ENCODE measurements at places on chromosomes 5 and 9.

GRCh38 chr5:137101544-137101943 lies 397.6 kb downstream of the SPOCK1 start:
- no peak for DNase-seq

- DNase-seq = no peak
These were observed 89.4 kb downstream of the SLC44A1 start for GRCh38 chr9:105333811-105334210.

DNA sequence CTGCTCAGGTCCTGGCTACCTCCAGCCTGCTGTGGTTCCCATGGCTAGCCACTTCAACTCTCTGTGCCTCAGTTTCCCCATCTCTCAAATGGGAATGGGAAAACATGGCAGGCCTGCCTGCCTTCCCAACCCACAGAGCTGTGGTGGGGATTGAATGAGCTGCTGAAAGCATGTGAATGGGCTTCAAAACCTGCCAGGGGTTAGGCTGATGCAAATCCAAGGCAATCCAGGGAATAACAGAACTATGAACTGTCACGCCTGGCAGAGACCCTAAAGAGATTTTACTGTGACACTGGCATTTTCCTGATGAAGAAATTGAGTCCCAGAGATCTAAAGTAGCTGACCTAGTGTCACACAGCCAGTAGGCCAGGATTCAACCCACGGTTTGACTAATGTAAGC lies 29.9 kb upstream of the TCF7 start:
- DNase-seq = no peak

DNA sequence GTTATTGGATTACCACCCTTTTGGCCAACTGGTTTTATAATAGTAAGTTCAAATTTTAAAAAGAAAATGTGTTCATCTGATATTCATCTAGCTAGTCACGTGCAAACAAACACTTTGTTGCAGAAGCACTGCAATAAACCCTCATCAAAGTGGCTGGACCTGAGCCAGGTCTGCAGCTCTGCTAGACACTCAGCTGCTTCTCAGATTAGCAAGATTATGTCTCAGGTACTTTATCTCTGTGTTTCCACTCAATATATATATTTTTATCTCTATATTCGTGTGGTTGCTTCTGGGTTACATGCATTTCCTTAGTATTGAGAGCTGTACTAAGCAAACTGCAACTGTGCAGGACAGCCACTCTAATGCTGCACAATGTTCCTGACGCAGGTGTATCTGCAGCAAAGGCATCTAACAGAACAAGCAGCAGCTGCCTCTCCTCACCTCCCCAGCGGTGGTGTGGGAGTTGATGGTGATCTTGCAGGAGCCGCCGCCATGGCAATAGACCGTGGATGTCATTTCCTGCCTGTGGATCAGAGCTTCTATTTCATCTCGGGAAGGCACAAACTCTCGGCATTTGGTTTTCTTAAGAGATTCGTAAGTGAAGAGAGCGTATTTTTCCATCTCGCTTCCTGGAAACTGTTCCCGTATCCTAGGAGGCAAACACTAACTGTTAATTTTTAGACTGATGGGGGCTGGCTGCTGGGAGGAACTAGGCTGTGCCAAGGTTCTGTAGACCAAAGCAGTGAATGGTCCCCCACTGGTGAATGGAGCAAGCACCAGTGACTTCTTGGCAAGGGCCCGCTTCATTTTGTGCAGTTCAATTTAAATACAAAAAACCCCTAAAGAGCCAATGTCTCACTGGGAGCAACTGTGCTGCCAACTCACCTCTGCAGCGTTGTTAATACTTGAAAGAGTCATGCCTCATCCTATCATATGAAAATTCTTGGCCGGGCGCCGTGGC lies 56.7 kb upstream of the RETREG1 start:
- DNase-seq = no peak

GRCh38 chr5:132238169-132238744 lies 10.6 kb upstream of the P4HA2 start:
- DNase-seq = peak; percentile 69

DNA sequence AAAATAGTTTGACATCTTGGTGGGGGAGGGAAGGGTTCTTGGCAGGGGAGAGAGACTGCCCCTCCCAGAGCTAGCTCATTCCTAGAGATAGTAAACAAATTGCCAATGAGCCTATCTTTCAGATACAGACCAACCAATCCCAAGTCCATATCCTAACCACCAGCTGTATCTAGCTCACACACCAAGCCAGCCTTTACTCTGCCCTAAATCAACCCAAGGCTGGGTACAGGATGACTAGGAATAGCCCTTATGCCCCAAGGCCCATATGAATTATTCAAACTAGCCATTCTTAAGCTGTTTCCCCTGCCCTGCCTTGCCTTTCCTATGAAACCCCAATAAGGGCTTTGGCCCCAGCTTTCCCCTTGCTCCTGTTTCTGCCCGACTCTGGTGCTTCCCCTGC lies 281.3 kb upstream of the PANK3 start:
- no peak for DNase-seq

DNA sequence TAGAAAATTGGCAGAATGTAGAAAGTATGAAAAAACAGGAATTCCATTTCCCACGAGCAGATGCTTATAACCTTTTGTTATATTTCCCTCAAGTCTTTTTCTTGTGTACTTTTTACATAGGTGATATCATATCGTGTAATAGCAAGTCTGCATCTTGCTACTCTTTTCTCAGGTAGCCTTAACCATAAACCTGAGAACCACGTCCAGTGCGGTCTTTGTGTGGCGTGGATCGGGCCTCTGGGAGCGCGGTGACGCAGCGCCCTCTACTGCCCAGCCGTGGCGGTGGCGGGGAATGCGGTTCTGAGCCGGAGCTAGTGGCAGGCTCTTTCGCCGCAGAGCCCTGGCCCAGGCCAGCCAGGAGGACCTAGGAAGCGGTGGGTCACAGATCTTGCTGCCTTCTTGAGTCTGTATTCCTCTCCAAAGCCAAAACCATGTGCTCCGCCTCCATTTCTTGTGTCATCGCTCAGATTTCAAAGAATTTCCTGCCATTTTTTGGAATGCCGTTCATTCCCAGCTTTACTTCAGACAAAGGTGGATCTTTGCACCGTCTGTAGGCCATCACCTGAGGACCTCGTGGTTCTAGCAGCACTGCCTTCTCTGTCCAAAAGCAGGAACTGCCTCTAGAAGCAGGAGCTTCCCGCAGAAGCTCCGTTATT lies 71.9 kb downstream of the MVB12B start:
- peak; percentile 95 for DNase-seq

DNA sequence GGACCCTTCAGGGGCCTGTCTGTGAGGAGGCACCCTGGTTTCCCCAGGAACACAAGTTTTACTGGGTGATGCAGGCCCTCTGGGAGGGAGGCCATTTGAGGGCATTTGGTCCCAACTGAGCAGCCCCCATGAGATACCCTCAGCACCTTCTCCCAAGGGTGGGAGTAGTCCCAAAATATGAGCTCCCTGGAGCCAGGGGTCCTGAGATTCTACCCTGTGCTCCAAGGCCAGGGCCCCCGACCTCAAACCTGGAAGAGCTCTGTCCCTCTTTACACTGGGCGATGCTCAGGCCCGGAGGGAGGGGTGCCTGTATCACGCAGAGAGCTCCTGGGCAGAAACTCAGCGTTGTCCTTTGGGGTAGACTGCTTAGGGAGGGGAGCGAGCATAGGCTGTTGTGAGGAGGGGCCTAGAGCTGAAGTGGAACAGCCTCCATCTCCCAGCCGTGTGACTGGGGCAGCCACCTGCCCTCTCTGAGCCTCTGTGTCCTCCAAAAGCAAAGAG lies 64.0 kb upstream of the SYNPO start:
- no peak for DNase-seq

DNA sequence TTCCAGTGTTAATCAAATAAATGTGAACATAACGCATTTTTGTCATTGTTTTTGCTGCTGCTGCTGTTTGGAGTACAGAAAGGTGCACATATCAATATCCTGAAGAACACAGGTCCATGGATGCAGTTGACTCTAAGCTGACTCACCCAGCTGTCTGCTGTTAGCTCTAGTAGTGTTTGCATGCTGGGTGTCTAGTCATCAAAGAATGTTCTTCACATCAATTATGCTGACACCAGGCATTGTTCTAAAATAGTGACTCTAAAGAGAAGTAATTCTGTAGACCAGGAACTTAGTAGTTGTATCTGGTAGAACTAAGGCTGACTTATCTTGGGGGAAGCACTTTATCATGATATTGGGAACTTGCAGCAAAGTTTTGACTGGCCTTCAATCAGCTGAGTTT lies 55.7 kb upstream of the DPYSL3 start:
- DNase-seq = no peak

DNA sequence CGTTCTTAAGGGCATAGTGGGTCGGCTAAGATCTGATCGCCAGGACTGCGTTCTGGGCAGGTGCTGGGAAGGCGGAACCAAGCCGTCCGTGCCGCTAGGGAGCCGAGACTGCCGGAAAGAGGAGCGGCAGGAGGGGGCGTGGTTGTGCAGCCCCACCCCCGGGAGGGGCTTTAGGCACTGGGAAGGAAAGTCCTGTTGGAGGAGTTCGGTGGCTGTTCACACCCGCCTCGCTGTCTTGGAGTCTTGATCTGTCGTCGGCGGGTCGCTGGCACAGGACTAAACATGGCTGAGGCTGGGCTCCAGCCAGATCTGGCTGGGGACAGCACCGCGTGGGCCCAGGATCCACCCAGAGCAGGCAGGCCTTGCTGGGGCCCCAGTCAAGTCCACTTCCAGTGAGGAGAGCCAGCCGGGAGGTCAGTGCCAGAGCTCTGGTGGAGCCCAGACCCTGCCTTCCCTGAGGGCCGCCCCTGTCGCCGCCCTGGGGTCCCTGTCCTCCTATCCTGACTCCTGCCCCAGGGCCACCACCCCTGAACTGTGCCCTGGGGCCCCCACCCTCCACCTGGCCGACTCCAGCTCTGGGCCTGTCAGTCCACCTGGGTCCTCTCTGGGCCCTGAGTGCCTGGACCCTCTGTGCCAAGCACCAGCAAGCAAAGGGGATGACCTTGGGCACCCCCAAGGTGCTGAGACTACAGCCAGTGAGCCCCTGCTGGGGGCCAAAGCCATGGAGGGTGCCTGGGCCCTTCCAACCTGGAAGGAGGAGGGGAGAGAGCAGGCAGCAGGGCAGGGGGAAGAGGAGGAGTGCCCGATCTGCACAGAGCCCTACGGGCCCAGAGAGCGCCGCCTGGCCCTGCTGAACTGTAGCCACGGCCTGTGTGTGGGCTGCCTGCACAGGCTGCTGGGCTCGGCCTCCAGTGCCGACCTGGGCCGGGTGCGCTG lies 4.5 kb downstream of the RNF208 start:
- peak; percentile 97 for DNase-seq

GRCh38 chr9:134996591-134997530 lies 79.1 kb upstream of the FCN1 start:
- no peak for DNase-seq

DNA sequence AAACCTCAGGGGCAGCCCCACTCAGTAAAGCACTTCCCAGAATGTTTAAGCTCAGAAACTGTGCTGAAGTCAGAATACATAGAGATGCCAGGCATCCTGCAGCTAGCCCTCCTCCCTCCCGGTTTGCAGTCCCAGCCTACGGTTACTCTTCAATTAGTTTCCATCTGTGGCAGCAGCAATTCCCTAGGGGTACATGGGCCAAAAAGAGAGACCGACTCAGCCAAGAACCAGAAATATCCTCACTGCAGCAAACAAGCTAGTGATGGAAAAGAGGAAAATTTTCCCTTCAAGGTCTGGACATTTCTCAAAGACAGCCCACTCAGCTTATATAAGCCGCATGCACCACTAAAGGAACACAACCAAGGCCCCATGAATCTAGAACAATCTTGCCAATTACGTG lies 89.1 kb upstream of the PPP2R2B start:
- DNase-seq = no peak

DNA sequence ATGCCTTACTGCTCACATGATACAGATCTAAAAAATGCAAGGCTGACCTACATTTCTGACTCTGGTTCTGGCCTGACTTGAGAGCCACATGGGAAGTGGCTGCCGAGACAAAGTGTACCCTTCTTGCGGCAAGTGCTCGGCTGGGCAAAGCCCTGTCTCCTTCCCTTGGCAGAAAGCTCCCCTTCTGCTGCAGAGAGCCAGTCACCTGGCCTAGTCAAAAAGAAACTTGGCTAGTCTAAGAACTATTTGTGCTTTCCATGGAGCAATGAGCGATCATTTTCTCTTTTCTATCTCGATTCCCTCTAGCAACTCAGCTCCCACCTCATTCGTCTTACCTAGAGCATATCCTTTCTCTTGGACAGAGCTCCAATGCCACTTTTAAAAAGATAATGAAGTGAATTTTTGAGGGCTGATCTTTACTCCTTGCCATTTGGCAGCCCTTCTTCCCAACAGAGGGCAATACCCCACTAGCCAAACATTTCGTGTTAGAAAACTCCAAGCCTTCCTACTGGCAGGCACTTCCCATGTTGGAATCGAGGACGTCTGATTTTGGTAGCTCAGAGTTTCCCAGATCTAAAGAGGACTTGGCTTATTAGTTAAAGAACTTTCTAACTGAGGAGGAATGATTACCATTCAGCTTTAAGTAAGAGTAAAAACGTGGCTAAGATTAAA lies 108.1 kb upstream of the PRRC1 start:
- no peak for DNase-seq

DNA sequence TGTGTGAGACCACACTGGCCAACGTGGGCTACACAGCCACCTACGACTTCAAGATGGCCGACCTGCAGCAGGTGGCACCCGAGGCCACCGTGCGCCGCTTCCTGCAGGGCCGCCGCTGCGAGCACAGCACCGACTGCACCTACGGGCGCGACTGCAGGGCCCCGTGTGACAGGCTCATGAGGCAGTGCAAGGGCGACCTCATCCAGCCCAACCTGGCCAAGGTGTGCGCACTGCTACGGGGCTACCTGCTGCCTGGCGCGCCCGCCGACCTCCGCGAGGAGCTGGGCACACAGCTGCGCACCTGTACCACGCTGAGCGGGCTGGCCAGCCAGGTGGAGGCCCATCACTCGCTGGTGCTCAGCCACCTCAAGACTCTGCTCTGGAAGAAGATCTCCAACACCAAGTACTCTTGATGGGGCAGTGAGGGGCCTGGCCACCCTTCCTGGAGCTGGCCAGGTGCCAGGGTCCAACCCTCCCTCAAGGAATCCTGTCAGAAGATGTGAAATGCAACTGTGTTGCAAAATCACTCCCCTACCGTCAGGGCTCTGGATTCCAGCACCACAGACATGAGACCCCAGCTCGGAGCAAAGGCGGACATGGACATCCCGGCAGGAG lies 11.1 kb downstream of the DIPK1B start:
- no peak for DNase-seq

GRCh38 chr5:150075806-150076205 lies 10.5 kb downstream of the CSF1R start:
- peak; percentile 51 for DNase-seq

GRCh38 chr5:115393239-115393638 lies 96.8 kb upstream of the CCDC112 start:
- no peak for DNase-seq

GRCh38 chr9:80146466-80146865 lies 574.7 kb downstream of the TLE4 start:
- peak; percentile 5 for DNase-seq

DNA sequence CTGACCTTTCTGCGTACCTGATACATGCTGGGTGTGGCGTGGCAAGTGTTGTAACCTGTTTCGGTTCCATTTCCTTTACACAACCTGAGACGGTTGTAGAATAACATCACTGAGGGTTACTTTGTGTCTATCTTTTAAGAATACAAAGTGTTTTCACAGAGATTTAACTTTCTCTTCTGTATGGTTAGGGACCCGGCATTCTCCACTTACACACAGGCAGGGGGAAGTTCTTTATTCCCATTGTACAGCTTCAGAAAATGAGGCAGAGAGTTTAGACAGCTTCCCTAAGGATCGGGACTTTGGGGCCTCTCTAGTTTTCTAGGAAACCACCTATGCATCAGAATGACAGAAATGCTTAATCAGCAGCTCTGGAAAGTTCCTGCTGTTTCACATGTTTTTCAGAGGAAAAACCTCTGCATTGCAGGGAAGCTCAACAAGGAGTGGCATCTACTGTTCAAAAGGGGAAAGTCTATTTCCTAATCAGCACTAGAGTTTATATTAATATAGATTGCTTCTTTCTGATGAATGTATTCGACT lies 41.3 kb downstream of the CAST start:
- DNase-seq = no peak

Measured in H7 (cell line).